Myocyte (in vitro differentiated cells): ENCODE measurements at places on chromosomes 13 and 19.
A peak's percentile ranks its signal among the peaks of the same experiment; 100 is the strongest.

DNA sequence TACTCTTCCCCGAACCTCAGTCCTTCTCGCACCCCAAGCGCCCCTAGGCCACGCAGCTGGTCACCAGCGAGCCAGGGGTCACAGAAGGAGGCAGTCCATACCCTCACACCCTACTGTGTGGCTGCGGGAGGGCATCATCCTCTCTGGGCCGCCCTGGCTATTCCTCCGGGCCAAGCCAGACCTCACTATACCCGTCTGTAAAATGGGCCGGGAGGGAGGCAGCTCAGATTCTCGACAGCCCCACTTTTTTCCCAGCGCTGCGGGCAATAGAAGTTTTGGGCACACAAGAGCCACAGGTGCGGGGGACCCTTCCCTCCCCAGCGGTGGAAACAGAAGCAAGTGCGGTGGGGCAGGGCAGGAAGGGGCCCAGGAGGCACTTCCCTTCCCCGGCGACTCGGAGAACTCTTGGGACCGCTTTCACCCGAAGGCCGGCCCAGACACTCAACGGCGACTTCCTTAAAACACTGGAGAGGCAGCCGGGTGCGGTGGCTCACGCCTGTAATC, 5.6 kb upstream of the ARRDC2 start:
- no peak for DNase-seq

DNA sequence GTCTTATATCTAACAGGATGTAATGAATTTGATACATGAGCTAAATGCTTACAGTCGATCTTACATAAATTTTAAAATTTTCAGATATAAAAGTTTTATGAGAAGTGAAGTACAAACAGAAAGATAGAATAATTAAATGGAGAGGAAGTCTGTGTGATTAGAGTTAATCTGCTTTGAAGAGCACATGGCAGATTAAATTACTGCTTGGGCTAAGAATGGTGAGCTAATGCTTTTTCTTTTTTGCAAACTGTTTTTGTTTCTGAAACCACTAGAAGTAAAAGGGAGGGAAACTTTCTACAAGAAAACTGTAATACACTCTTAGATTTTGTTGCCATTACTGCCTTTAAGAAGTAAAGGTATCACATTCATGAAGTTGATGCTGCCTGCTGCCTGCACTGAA, 96.3 kb upstream of the SPRY2 start:
- no peak for DNase-seq

GRCh38 chr13:36965767-36966166, 33.4 kb downstream of the ALG5 start:
- DNase-seq, result peak; percentile 6

- DNase-seq, result no peak
Measured at GRCh38 chr13:49774376-49775005, 18.0 kb downstream of the KPNA3 start.

- DNase-seq, result no peak
Measured at GRCh38 chr13:73325723-73326558, 267.1 kb downstream of the KLF5 start.
